Stimulated activated CD4-positive, alpha-beta T cell treated with anti-CD3 and anti-CD28 coated beads, Interleukin-12 subunit alpha, Interleukin-12 subunit beta, amount 100 ng/mL, for 48 hours (primary cell): ENCODE measurements at places on chromosomes 3 and 15.

DNA sequence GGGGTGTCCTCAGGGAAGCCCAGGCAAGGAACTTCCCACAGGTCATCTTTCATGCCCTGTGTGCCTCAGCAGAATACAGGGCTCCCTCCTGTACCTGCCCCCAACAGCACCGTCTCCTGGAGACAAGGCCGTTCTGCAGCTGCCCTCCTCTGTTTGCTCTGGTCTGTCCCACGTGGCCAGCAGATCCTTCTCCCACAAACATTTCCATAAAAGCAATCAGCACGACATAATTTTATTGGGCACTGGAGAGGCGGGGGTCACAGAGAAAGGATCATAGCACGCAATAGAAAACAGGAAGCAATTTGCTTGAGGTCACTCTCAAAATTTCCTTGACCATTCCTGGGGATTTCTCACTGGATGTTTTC is 29.4 kb downstream of the STARD5 start:
- DNase-seq: no peak

GRCh38 chr3:18481946-18482548 is 56.9 kb upstream of the SATB1 start:
- DNase-seq: no peak

GRCh38 chr3:8069471-8069870 is 432.2 kb upstream of the LMCD1 start:
- DNase-seq: no peak

DNA sequence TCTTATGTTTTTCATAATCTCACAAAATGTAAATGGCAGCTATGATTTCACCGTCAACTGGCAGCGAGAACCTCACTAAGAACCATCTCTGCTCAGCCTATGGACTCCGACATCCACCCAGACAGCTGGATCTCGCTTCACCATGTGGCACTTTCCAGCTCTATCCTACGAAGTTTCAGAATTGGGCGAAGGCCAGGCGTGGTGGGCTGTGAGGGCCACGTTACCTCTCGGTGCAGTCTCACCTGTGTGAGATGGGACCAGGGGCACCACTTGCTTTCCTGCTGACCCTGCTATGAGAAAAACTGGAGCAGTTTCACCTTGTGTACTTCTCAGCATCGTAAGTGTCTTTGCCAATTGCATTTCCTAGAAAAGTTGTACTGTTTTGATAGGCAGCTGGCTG is 32.3 kb downstream of the CHDH start:
- DNase-seq: no peak

DNA sequence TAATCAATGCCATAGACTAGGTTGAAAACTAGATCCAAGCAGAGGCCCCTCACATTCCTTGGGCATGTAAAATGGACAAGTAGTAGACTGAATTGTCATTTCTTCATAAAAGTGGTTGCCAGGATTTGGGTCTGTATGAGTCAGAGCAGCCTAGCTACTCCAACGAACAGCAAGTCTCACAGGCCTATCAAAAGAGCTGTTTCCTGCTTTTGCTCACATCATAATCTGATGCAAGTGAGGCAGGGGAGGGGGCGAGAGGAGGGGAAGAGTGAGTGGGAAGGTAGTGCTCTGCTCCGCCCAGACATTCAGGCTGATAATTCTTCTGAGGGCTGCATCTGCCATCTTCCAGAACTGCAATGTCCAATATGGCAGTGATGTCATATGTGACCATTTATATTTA is 228.9 kb upstream of the PRICKLE2 start:
- no peak for DNase-seq

DNA sequence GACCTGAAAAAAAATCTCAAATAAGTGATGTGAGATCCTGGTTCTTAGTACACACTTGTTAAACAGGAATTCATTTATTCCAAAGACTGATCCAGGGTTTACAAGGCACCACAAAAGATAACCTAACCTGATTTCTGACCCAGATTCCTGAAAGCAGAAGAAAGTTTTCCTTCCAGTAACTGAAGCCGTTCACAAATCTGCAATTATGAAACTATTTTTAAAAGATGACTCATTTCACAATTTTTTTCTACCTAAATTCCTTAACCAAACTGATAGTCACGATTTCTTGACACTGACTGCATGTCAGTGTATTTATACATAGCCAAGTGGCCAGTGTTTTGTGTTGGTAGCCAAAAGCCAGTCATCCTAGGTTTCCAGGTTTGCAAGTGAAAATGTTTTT is 17.1 kb downstream of the SLC9A9 start:
- DNase-seq: no peak

DNA sequence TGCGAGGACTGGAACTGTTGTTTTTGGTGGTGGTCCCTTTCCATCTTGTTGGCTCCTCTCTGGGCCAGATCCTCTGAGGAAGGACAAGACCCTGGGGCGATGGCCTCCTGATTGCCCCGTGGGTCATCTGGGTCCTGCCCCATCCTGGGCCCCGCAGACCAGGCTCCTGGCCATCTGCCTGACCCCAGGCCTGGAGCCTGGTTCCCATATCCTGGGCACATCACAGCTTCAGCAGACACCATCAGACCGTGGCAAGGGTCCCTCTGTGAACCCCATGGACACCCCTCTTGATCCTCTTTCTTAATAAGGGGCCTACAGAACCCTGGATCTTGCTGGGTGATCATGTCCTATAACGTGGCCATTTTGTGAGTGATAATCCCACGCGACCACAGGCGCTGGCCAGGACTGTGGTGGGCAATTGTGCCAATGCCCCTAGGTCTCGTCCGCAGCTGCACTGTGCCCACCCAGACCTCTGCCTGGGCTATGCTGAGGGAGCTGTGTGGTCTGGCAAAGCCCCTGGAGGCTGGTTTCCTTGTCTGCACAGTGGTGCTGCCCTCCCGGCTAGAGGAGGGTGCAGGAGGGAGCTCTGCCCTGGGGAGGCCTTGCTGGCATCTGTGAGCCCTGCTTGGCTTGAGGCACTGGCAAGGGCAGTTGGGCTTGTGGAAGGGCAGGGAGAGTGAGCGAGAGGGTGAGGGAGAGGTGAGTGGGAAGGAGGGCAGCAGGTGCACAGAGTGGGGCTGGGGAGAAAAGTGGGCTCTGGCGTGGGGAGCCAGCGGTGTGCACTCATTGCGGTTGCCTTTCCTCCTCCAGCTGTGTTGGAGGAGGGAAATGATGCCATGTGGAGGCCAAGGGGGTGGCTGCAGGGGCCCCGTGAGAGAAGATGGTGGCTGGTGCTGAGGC is 53.1 kb upstream of the PRR23E start:
- DNase-seq: no peak

- no peak for DNase-seq
These were observed 1.3 kb downstream of the DMXL2 start for GRCh38 chr15:51621155-51621765.

GRCh38 chr15:47437491-47437890 is 279.8 kb upstream of the SEMA6D start:
- DNase-seq: no peak

GRCh38 chr15:36769098-36769497 is 189.7 kb downstream of the CDIN1 start:
- no peak for DNase-seq

DNA sequence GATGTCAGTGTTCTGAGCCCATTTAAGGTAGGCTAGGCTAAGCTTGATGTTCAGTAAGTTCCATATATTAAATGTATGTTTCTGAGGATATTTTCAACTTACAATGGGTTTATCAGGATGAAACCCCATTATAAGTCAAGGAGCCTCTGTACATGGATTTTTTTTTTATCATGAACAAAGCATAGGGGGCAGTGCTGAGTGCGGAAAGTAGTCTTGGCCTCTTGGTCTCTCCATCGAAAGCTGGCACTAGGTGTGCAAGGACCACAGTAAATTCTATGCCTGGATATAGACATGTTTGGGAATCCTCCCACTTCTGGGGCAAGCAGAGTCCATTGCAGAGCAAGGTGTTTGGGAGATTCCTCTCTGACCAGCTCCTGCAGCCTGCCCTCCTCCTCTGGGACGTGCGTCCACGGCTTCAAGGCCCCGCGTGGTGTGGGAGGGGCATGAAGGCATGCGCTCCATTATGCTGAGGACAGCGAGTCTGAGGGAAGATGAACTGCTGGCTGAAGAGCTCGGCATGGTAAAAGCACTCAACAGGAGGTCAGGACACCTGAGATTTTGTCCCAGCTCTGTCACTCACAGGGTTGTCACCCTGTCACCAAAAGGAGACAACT is 122.9 kb upstream of the LIPC start:
- no peak for DNase-seq

- no peak for DNase-seq
These were observed 521.5 kb downstream of the PDCD6IP start for GRCh38 chr3:34319881-34320280.

- DNase-seq: no peak
These were observed 183.6 kb downstream of the XXYLT1 start for GRCh38 chr3:195087328-195087727.

GRCh38 chr3:88398581-88398980 is 248.8 kb downstream of the C3orf38 start:
- no peak for DNase-seq

- no peak for DNase-seq
These were observed 43.4 kb downstream of the MINDY4B start for GRCh38 chr3:150861851-150862250.

DNA sequence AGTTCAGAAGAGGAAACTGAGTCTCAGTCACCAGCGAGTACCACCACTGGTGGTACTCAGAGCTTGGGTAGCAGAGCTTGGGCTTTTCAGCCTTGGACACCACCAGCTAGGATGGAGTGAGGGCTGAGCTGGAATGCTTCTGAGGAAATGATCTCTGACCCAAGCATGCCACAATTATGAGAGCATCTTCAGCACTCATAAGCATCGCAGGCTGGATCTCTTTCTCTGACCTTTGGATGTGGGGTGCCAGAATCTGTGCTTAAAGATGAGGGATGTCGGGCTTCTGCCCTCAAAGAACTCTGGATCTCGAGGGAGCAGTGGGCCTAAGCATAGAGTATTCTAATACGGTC is 36.4 kb downstream of the ZNF710 start:
- DNase-seq: no peak

DNA sequence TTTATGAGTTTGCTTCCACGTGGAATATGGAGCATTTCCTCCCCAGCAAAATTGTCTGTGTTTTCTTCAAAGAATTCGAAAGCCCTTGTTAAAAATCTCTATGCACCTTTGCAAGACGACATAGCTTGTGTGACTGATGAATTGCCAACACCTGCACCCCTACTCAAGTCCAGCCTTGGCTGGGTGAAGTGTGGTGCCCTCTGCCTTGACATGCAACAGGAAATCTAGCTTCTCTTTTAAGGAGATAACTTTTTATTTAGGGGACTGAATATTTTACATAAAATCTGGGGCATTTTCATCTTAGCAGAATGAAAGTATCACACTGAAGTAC is 647 bp downstream of the HMG20A start:
- DNase-seq: no peak

GRCh38 chr3:182692021-182692420 is 101.3 kb upstream of the ATP11B start:
- DNase-seq: no peak

- DNase-seq: no peak
These were observed 42.0 kb downstream of the PROS1 start for GRCh38 chr3:93931597-93932229.

DNA sequence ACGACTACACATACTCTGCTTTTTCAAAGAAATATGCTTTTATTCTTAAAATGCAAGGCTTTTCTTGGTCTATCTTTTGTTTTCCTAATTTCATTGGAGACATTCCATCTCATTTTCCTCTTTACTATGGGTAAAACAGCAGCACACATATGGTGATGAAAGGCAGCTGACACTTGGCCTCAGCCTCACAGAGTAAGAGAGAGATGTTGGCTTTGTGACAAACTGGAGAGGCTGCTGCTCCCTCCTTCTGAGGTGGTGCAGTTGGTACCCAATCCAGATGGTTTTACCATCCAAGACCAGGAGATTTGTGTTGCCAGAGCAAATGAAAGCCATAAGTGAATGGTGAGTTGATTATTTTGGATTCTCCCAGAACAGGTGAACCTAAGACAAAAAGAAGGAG is 13.2 kb upstream of the SLC2A2 start:
- no peak for DNase-seq

DNA sequence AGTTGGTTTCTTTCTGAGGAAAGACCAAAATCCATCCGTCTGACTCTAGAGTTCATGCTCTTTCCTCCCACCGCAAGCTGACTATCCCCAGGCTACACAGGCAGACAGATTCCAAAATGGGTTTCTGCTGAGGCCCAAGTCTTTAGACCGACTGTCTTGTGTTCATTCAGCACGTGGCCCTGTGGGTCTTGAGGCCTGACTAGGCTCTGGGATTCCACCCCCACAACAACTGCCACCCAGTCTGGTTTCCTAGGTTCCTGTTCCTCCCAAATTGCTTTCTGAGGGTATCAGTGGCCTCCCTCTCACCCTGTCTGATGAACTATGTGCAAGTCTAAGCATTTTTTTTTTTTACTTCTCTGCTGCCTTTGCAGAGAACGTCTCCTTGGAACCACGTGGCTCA is 67.7 kb downstream of the CYP19A1 start:
- DNase-seq: no peak

DNA sequence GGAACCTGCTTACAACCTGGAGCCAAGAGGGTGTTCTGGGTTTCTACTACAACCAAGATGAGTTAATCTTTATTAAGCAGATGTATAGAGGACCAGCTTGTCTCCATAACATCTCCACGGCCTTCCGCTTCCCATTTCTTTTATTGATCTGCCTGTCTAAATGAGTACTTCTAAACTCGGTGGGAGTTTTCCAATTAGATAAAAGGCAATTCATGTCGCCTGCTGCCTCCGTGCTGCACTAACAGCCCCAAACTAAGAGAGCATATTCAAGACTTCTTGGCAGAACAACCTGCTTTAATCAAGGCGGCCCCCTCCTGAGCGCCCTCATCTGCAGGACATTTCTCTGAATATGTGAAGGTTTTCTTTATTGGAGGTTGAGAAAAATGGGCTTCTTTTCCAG is 270.1 kb downstream of the PDCD6IP start:
- DNase-seq: no peak

DNA sequence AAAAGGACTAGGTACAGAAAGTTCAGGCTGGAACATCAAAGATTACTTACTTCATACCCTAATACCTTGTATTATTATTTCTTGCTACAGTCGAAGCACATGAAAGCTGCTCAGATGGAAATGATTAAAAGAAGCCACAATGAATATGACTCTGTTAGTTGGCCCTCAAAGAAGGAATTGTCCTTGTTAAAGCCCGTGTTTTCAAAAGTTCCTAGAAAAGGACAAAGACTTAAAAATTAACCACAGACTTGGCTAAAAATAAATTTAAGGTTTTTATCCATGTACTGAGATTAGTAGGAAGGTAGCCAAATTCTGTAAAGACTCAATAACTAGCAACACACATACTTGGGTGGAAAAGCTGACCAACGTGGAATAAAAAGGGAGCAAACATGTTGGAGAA is 251.0 kb upstream of the RARB start:
- DNase-seq: no peak

GRCh38 chr3:44120721-44121582 is 120.7 kb upstream of the TOPAZ1 start:
- DNase-seq: no peak

DNA sequence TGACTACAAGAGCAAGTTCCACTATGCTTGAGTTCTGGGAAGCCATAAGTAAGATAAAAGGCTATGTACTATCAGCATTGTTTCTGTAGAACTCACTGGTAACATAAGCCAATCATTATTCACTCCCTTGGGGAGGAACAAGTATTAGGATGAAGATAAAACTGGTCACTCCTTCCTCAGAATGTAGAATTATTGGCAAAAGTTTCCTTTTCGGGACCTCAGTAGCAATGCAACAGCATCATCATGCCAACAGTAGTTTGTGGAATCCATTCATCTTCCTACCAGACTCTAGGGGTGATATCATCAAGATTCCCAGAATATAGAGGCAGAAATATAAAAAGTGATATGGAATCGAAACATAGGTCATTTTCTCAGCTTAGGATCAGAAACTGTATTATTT is 209.5 kb downstream of the PLOD2 start:
- DNase-seq: no peak

GRCh38 chr15:32987067-32987466 is 207.4 kb downstream of the FMN1 start:
- DNase-seq: no peak

- DNase-seq: no peak
These were observed 62.8 kb downstream of the RASGRF1 start for GRCh38 chr15:79027532-79028410.
